ENCODE measurements at places on chromosomes 3 and 15.

GRCh38 chr15:81856001-81856633, 189.7 kb downstream of the MEX3B start:
- no peak for DNase-seq

DNA sequence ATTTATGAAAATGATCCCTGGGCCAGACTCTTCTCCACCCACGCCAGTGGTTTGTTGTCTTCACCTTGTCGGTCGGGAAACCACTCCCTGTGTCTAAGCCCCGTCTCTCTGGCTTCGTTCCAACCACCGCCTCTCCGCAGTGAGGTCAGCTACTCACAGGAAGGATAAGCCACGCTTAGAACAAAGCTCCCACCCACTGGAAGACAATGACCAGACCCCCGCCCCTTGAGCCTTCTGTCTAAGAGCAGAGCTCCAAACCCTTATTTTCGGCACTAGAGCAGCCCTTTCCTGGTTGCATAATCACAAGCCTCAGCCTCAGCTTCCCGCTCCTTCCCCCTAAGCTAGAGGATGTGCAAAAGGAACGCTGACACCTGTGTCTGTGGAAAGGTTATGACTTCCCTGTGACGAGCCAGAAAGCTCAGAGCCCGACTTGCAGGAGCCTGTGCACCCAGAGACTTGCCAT, 114.9 kb upstream of the MEF2A start:
- DNase-seq: peak; percentile 65

DNA sequence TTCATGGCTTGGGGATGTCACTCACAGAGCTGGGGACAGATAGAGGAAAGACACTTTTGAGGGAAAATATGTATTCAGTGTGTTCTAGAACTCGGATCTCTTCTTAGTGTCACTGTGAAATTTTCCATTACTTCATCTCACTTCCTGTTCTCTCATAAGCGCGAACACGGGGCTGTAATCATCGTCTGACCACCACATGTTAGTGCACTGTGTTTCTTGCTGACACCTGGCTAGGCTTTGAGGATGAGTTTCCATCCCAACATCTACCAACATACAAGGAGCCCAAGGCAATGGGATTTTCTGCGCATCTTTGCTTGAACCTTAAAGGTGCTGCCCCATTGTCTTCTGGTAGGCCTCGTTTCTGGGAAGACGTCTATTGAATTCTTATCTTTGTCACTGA, 84.0 kb downstream of the LIPC start:
- no peak for DNase-seq

DNA sequence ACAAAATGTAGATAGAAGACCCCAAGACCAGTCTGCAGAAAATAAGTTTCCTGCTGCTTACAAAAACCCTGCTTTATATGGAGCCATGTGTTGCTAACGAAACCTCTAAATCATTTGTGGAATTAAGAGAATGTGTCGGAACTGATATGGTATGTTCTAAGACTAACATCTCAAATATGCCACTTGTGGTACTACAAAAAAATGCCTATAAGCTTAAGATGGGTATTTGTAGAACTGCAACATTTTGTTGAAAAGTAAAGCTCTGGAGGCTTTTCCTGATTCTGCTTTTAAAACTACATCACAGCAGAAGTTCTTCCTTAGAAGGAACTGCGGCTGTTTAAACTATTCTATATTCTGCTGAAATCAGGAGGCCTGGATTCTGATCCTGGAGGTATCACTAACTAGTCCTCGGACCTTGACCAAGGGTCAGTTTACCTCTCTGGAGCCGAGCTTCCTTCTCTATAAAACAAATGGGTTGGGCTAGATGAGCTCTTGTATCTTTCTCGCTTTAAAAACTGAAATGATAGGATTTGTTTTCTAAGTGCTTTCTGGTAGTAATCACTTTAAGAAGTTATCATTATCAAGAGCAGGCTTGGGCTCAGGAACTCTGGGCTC, 74.9 kb downstream of the RAD18 start:
- no peak for DNase-seq

DNA sequence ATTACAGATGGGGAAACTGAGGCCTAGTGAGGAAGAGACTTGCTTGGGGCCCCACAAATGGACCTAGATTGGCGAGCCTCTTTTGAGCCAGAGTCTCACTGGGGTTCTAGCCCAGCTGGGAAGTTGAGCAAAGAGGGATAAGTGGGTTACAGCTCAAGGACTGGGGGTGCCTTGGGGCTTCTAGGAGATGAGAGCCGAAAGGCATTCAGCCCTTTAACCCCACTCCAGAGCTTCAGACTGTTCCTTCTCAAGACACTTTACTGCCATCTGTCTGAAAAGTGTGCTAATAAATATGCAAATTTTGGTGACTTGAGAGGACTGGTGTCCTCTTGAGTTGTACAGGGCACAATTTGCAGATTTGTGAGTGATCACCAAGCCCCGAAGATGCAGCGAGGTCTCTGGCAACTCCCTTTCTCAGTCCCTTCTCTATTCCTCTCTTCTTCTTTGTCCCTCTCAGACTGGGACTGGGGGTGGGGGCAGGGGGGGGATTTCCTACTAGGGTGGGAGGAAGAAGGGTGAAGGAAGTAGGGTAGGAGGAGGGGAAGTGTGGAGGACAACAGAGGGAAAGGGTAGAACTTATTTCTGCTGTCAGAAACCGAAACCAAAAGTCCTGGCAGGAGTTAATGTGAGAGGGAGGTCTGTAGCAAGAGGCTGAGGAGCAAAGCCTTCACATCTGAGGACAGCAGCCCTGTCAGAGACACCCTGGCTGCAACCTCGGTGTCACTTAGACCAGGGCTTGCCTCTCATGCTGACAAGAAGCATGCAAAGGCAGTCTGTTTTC, 16.2 kb upstream of the ANKDD1A start:
- no peak for DNase-seq

DNA sequence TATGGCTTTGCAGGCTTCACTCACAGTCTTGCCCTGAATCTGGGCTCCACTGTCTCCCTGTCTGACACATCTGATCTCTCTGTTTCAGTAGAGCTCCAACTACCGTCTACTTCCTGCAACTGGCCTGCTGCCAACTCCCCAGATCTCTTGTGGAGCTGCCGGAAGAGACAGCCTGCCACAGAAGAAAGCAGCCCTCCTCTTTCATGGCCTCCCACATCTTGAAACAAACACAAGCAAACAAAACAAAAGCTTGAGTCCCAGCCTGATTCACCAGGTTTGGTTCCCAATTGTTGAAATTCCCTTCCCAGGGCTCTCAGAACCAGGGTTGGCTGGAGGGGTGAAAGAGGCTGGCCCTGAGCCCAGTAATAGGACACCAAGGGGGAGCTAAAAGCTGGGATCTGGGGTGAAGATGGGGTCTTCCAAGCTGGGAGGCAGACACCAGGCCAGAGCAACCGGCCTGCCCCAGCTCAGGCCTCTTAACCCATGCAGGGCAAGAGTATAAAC, 55.3 kb upstream of the CA12 start:
- peak; percentile 82 for DNase-seq

GRCh38 chr15:28962851-28963710, 77.3 kb downstream of the APBA2 start:
- no peak for DNase-seq

GRCh38 chr3:159804726-159805410, 183.8 kb upstream of the IL12A start:
- DNase-seq: peak; percentile 89

GRCh38 chr3:142725357-142725739, 1.5 kb downstream of the TRPC1 start:
- DNase-seq: no peak

DNA sequence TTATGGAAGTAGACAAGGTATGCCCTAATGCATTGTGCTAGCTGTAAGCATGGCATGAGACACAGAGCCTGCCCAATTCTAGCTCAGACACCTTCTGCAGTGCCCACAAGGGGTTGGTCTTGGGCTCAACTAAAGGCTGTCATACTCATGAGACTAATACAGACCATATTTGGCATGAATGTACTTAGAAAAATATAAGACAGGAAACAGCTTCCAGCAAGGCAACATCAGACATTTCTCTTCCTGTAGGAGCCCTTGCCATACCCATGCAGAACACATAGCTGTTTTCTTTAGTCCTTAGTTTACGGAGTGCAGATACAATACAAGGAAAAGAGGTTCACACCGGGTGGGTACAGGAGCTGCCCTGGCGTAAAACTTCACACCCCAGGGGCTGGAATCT, 30.5 kb upstream of the NR1I2 start:
- DNase-seq: no peak

- peak; percentile 31 for DNase-seq
Measured at GRCh38 chr3:129121016-129121791, 400 bp downstream of the RAB43 start.

DNA sequence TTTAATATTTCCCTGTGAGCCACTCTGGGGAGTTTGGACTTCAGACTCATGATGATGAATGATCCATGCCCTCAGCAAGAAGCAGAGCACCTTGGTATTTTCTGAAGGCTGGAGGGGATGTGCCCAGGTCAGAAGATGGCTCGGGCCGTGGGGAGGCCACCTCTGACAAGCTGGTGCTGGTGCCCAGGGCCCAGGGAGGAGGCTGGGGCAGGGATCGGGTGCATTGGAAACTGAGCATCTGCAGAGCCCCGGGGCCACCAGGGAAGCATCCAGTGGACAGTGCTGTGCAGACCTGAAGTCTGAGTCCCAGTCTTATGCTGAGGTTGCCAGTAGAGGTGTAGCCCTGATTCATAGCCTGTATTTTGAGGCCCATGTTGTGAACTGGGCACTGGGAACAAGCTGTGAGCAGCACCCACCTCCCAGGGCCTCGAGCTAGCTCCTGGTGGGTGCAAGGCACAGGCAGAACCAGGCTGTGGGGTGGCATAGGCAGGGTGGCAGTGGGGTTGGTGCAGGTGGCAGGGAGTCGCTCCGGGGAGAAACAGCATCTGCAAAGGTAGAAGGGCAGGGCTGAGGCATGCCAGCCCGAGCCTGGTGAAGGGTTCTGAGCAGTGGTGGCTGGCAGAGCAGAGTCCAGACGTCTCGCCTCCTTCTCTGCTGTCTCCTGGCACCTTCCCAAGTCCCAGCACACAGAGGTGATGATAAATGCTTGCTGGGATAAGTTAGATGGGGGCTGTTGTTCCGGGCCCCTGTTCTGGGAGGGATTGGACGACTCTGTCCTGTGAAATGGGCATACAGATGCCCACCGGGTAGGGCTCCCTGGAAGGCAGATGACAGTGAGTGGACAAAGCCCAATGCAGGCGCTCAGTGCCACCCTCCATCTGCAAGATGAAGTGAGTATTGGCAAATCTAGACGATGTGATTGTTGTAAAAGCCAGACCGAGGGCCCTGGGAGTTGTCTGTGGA, 10.6 kb downstream of the DNAJB8 start:
- no peak for DNase-seq

Measured in DMS53 (cell line).